Activated T-cell treated with anti-CD3 and anti-CD28 coated beads, Interleukin-2, amount 50 U/mL, for 1 hour (primary cell): ENCODE measurements at places on chromosomes 16 and 17.

DNA sequence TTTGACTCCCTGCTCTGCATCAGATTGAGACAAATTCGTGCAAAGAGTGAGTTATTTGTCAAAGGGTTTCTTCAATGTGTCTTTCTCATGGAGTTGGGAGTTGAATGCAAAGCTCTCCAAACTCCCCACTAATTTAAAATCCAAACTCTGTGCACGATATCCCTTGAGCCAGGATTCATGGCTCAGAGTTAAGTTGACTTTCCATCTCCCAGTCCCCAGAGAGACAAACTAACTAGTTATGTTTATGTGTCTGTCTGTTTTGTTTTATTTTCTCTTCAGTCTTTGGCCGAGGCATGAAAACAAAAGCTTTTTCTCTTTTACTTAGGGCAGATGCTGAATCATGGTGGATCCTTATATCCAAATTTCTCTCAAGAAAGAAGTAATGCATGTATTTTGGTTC is 570.0 kb upstream of the CDH5 start:
- DNase-seq = no peak

- no peak for DNase-seq
These were observed 48.3 kb downstream of the ARHGAP23 start for GRCh38 chr17:38476549-38476948.

DNA sequence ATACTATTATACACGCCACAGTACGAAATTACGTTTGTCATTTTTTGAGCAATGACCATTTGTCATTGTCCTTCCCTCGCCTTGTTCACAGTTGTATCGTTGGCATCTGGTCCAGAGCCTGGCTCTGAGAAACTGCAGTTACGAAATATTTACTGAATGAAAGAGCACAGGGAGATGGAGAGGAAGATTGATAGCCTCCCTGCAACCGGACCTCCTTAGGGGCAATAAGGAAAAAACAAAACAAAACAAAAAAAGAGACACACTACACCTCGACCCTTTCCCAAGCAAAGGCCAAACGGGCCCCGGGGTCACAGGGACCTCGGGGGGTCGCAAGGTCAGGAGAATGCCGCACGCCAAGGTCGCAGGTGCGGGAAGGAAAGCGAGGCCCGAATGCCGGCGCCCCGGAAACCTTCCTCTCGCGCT is 857 bp downstream of the GOT2 start:
- DNase-seq = no peak

DNA sequence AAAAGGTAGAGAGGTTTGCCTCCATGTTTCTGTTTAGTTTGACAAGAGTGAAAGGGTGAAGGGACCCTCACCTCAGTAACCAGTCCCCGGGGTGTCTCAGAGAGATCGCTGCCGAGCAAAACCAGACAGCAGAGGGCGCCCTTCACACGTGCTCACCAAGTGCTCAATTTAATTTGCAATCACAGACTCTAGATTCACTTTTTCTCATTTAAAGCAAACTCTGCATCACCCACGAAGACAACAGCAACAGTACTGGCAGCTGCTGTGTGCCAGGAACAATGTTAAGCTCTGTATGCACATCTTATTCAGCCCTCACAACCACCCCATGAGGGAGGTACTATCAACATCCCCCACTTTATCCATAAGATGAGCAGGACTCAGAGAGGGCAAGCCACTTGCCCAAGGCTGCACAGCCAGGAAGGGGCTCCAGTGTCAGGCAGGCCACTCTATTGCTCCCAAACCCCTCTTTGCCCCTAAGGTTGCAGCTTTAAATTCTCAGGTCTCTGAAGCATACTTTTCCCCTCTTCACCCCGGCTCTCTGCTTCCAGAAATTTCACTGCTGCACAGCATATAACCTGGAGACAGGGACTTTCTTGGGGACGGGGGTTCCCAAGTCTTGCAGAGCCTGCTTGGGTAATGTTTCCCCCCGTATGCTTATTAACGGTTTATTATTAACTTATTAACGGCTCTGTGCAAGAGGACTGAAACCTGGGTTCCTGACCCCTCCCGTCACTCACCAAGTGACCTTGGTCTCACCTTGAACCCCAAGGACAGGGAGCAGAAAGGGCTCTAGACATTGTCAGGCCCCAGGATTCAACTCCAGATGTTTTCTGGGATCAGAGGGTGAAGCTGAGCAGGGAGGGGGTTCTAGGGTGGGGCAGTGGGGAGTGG is 70.9 kb downstream of the CNGB1 start:
- DNase-seq = peak; percentile 76

GRCh38 chr16:11090232-11090631 is 145.9 kb downstream of the CLEC16A start:
- no peak for DNase-seq
